ENCODE measurements at places on chromosomes 13 and 19. TPM values are rescaled to one million over a fixed set of nuclear protein-coding genes. Genes with fewer than 3 reads are reported as not detected.

DNA sequence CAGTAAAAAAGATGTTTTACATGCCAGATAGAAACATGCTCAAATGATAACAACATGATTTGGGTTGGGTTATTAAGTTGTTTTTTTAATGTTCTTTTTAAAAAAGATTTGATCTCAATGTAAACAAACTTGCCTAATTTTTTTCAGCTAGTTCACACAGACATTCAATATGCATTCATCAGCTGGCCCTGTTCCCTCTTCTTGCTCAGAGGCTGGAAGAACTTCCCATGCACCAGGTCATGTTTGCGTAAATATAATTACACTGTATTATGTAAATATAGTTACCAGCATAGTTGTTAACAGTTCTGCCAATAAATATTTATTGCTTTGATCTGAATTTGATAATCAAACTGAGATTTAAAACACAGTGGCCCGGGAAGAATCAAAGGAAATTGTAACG lies 70.6 kb downstream of the ATP11A start:
- peak; percentile 87 for DNase-seq

The BRME1 gene
- 0.56 TPM for polyA plus RNA-seq

The FFAR2 gene
- not detected for polyA plus RNA-seq

DNA sequence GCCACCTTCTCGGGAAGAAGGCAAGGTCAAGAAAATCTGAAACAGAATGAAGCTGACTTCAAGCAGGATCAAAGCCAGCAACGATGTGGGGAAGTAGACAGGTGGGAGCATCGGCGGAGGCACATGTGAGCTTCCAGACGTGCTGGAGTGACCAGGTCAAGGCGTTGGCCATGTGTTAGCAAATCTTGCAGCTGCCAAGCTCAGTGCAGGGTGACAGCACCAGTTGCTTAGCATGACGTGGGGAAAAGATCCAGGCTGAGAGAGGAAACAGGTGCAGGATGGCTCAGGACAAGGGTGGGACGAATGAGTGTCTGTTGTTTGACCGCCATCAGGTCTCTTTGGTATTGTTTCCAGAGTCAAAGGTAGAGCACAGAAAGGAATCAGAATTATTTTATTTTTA lies 92.3 kb downstream of the TNFSF13B start:
- no peak for DNase-seq

GRCh38 chr19:39053276-39054090 lies 21.1 kb upstream of the FBXO27 start:
- no peak for DNase-seq

- no peak for DNase-seq
These were observed 52.9 kb downstream of the FAM124A start for GRCh38 chr13:51275101-51275500.

The ZNF681 gene
- 0.10 TPM for polyA plus RNA-seq

DNA sequence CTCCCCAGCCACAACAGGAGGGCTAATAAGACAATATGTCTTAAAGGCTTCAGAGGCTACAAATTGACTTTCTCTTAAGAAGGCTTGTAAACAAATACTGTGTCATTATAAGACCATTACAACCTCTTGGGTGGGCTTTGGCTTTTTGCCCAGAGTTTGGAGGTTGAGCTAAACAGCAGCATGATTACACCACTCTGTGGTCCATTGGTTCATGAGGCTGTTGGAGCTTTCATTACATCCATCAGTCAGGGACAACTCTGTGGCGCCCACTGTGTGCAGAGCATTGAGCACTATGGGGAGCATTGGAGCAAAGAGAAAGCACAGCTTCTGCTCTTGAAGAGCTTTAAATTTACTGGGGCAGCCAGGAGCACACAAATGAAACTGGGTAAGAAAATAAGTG lies 75.9 kb downstream of the TNFSF11 start:
- no peak for DNase-seq

DNA sequence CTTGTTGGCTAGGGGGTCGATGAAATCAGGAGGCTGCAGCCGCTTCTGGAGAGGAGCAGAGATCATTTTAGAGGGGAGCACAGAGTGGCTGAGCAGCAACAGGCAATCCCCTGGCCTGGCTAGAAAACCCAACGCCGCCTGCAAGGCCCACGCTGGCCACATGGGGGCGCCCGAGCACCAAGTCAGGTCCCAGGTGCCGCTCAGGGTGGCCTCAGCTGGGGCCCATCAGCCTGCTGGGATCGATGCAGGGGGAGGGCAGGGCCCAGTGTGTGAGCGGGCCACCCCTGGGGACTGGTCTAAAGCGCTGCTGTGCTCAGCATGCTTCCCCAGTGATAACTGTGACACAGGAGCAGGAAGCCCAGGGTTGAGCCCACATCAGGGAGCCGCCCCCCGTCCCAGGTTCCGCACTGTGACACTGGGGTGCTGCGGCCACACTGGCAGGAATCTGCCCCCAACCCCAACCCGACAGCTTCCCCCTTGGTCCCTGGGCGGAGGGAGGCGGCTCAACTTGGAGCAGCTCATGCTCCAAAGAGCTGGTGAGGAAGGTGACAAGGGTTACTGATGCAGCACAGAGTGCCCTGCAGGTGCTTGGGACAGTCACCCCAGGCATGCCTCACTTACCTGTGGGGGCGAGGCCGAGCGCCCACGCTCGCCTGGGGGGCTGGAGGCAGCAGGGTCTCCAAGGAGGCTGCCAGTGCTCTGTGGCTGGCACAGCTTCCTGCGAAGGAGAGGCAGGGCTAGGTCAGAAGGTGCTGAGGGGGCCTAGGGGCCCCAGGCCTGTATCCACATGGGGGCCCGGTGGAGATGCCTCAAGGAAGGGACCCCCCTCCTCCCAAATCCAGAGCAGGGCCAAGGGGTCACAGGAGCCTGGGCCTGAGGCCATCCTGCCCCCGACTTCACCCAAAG lies 13.3 kb upstream of the ISYNA1 start:
- peak; percentile 64 for DNase-seq

GRCh38 chr13:73922493-73923393 lies 211.5 kb downstream of the KLF12 start:
- peak; percentile 58 for DNase-seq

DNA sequence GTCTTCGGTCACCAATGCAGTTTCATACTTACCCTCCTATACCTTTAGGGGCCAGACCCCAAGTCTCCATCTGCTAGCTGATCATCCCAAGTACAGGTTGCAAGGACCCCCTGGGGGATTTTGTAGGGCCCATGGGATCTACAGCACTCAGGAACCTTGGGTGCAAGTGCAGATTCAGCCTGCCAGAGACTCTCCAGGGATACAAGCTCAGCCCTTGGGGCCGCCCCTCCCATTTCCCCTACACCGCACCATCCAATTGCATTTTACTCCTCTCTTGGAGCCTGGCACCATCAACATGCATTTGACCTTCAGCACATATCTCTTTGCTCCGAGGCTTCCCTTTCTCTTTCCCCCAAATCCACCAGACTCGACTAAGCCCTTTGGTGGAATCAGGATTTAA lies 154.7 kb upstream of the ZNF536 start:
- DNase-seq: no peak

GRCh38 chr13:70380809-70381208 lies 272.6 kb upstream of the KLHL1 start:
- DNase-seq: no peak

- DNase-seq: peak; percentile 22
These were observed 15.8 kb upstream of the ALOX5AP start for GRCh38 chr13:30719525-30719914.

DNA sequence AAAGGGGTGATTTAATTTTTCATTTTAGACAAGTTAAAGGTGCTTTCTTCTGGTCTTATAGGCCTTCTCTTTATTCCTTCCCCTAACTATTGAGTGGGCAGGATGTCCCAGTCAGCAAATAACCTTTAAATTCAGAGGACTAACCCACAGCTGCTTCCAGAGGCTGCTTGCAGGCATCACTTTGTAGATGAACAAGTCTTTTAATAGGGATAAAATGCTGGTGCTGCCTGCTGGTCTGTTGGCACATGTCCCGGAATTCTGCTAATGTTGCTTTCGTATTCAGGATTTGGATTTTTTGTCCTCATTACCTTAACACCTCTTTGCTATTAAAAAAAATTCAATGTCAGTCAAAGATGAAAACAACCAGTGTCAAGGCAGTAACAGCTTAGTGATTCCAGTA lies 132.7 kb upstream of the KL start:
- peak; percentile 46 for DNase-seq

The FLT1 gene
- polyA plus RNA-seq: 4.5 TPM

DNA sequence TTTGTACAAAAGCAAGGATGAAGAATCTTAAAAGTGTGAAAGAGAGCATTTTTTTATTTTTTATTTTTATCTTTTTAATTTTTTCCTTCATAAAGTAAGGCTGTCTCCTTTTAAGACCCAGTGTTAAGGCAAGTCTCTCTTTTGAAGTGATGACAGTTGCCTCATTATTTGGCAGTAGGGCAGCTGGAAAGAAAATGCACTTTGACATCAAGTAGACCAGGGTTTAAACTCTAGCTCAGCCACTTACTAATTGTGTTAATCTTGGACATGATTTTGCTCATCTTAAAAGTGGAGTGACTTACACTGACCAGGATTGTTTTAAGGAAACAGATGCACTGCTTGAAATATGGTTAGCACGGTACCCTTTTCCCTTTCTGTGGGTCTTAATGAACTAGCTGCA lies 18.5 kb downstream of the GPALPP1 start:
- no peak for DNase-seq

Measured in IMR-90 (cell line).